ENCODE measurements at places on chromosomes 7 and 10. TPM values are rescaled to one million over a fixed set of nuclear protein-coding genes. Genes with fewer than 3 reads are reported as not detected.

Gene COL28A1
- total RNA-seq = not detected

- no peak for DNase-seq
- H3K4me1 ChIP-seq = peaks cover 26% of the 10 kb centered on the region
- H3K4me3 ChIP-seq = no peak overlapping the region
- no peak overlapping the region for H3K27ac ChIP-seq
Measured at GRCh38 chr7:112214883-112215282, 8.4 kb downstream of the ZNF277 start.

DNA sequence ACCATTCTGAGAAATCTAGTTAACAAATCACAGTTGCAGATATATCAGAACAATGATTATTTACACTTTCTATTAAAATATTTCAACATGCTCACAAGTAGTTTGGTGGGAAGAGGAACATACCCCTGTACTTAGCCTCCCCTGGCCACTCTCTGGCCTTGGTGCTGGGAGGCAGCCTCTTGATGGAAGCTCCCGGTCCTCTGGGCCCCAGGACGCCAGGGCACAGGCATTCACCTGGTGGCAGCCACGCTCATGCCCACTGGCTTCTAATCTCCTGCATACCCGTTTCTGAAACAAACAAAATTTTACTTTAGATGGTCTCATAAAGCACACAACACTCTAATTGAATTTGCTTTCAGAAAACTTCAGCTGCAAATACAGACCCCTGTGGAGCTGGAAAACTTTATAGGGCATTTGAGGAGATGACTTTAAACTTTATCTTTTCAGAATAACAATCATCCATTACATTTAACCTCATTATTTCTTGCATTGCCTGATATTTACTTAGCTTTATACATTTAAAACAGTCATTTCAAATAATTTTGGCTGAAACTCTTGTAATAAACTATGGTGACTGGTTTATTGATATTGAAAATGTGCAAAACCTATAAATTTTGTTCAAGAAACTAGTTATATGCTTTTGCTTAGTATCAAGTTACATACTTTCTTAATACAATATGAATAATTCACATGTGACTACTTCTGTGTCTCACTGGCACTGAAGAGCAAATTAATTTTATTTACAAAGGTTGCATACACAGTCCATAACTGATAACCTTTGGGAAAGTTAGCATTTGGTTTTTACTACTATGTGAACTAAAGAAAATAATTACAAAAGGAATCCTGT, 30.8 kb downstream of the C10orf143 start:
- no peak overlapping the region for H3K4me3 ChIP-seq
- no peak overlapping the region for H3K27ac ChIP-seq
- DNase-seq = no peak
- H3K27me3 ChIP-seq = no peaks in the 10 kb centered on the region

- peaks cover 8% of the 10 kb centered on the region for H3K27me3 ChIP-seq
- no peak overlapping the region for H3K27ac ChIP-seq
Measured at GRCh38 chr10:88840104-88840503, 11.5 kb downstream of the ANKRD22 start.

DNA sequence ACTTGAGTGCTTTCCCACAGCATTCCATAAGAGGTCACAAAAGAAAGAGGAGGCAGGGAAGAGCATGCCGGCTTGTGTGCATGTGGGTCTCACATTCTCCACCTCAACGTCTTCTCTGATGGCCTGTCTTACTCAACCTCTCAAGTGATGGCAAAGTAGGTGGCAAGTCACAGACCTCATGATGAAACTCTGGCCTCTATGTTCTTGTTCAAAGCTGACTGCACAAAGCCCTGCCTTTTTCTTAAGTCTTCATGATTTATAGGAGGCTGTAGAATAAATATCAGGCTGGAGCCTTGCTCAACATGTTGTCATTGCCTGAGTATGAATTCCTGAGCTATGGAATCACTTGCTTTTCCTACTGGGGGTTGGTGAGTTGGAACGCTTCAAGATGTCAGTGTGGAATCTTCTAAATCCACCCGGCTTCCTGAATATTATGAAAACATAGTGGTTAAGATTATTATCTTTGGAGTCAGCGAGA, 213.6 kb upstream of the INHBA start:
- DNase-seq = no peak
- H3K27ac ChIP-seq = no peak overlapping the region
- H3K27me3 ChIP-seq = peaks cover 27% of the 10 kb centered on the region
- no peaks in the 10 kb centered on the region for H3K36me3 ChIP-seq
- no peaks in the 10 kb centered on the region for H3K4me1 ChIP-seq

GRCh38 chr7:155343661-155344121, 46.0 kb downstream of the INSIG1 start:
- no peaks in the 10 kb centered on the region for H3K36me3 ChIP-seq
- peaks cover 24% of the 10 kb centered on the region for H3K27me3 ChIP-seq
- no peak for DNase-seq
- peaks cover 12% of the 10 kb centered on the region for H3K4me1 ChIP-seq
